ENCODE measurements at places on chromosomes 7 and 10.

DNA sequence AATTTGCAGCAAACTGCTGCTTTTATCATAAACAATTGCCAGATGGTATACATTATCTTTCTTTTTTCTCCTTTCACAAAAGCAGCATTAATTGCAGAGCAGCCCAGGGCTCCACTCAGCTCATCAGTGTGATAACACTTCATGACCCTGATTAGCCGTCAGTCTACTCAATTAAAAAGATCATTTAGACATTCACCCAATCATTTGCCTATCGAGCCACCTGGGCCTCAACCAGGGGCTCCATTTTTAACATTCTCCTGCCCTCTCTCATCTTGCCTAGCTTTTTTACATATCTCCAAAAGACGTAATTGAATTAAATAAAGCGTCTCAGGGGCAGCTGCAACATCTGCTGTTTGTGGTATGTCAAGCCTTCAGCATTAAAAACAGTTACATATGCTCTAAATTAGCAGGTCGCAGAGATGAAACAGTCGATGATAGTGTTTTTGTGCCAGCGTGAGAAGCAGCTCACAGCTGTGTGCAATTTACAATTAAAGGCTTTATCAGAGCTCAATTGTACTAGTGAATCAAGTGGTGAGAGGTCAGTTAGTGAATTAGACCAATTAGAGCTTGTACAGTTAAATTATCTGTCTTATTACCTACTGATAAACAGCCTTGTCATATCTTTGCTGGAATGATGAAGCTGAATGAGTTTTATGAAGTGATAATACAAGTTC is 522.5 kb downstream of the ETV1 start:
- no peak for DNase-seq

GRCh38 chr10:78551184-78552005 is 517.4 kb upstream of the ZMIZ1 start:
- no peak for DNase-seq

- DNase-seq, result no peak
Measured at GRCh38 chr10:127067542-127068194, 128.7 kb downstream of the INSYN2A start.

DNA sequence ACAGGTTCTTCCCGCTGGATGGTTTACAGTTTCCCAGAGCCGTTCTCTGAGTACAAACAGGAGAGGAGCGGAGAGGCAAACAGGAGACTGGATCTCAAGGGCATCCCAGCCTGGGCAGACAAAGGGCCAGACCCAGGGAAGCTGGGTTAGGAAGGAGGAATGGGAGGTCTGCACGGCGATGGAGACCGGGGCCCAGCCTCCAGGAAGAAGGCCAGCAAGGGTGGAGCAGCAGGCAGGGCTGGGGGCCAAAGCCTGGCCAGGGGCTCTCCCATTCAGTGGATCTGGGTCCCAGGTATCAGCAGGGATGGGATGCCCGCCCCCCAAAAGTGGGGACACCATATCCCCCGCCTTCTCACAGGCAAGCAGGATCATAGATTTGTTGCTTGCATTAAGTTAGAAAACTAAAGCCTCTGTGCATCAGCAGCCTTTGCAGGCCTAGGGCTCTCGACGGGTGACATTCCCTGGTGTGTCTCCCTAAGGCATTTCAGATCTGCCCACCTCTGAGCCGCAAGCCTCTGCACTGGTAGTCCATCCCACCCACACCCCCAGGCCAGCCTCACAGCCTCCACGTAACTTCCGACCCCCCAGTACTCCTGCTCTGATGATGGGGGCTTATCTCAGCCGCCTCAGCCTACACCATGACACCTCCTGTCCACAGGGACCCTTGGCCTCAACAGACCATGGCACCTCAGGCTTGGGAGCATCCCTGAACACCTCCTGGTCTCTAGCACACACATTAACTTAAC is 59.9 kb downstream of the TNS3 start:
- DNase-seq, result no peak

DNA sequence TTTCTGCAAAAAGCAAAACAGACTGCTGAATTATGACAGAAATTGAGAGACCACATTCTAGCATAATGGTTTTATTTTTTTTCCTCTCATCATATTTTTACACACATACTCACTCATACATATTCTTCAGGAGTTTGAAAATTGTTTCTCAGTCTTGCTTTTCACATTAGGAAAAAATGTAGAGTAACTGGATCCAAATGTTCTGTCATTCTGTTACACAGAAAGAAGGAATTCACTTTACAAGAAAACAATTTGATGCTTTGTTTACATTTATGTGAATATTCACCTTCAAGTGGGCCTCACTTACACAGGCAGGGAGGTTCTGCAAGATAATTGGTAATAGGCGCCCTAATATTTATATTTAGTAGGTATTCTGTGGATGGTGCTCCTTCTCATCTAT is 82.0 kb downstream of the ARL4A start:
- DNase-seq, result no peak

DNA sequence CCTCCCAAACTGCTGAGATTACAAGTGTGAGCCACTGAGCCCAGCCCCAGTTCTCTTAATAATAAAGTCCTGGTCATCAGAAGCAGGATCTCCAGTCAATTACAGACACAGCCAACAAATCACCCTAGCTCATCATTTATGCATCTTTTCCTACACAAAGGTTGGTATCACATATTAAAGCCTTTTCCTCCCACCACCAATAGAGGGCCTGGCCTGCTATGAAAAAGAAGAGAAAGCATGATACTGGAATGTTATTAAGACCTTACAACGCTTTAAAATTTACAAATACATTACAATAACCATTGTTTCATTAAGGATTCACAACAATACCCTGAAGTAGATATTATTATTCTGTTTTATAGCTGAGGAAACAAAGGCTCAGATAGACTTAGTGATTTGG is 25.9 kb downstream of the VAX1 start:
- DNase-seq, result no peak

DNA sequence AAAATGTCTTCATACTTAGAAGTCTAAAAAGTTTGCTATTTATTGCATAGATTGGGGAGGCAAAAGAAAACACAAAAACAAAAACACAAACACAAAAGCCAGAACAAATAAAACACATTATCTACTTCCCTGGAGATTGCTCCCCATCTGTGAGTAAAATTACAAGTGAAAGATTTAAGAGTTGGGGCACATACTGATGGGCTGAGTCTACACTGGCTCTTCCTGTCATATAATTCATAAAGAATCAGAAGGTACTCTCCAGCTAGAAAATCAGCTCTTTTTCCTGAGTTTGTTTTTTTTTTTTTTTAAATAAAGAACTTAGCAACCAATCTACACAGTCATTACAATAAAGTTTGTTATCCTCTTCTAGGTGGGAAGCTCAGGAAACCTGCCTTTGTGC is 192.4 kb upstream of the LRRN3 start:
- no peak for DNase-seq

DNA sequence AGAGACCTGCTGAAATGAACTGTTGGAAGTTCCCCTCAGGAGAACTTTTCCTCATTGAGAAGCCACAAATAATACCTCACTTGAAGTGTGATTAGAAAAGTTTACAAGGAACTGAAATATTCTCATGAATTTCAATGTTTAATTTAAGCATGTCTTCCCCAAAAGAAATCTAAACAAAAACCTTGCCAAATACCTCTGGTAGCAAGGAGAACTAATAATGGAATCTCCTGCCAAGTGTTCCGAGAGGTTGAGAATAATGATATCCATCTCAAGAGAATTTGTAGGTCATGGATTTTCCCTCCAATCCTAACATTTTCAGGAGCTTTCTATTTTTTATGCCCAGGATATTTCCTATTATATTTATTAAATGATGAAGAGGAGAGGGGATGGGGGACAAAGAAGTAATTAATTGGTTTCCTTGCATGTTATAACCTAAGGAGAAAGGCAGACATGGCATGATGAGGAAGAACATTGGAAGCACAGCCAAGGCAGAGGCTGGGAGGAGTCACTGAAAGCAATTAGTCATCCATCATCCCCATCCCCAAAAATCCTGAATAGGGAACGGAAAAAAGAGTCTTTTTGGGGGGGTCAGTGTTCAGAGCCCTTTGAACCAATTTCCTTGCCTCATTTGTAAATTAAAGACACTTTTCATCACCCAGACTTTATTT is 93.6 kb upstream of the IL6 start:
- no peak for DNase-seq

DNA sequence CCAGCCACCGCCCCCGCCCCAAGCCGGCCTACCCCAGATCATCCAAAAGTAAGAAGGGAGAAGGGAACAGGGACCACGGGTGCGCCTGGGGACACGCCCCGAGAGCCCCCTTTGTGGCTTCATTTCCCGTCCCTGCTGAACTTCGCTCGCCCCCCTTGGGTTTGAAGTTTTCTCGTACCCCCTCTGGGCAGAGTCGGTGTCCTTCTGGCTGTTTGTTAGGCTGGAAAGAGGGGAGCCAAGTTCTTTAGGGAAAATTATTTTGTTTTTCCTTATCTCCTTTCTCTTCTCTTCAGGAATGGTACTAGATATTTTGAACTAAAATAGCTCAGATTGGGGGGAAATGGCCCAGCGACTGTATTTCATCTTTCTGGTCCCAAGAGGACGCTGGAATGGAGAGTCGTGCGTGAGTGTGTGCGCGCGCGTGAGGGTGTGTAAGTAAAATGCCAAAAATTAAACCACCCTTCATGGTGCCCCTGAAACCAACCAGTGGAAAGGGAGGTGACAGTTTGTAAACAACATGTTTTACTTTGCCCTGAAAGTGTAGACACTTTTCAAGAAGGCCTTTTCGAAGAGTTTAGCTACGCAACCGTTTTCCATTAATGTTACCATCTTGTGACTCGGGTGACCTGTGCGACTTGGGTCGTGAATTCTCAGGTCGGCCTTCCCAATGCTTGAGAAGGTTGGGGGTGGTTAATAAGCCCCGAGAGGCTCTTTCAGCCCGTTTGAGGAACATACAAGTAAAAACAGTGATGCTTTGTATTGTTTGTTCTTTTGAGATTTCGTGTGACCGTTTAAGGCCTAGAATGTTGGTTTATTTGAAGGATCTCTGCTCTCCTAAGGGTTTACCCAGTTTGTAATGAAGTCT is 694 bp downstream of the RBM20 start:
- no peak for DNase-seq

GRCh38 chr10:99999319-100000108 is 10.2 kb downstream of the DNMBP start:
- DNase-seq, result no peak

DNA sequence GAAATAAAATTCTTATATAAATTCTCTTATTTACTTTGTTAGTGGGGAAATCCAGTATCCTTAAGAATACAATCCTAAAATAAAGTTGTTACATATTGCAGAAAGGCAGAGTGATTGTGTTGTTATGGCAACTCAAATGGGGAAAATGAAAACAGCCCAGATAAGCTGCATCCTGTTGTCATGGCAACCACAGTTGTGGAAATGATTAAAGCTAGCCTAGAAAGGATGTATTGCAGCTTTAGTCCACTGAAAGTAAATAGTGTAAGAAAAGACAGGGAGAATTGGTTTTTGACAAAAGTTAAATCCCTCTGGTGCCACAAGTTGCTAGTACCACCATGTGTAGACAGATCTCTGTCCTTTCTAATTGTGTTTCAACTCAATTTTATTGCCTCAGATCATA is 43.2 kb downstream of the BTRC start:
- DNase-seq, result no peak

DNA sequence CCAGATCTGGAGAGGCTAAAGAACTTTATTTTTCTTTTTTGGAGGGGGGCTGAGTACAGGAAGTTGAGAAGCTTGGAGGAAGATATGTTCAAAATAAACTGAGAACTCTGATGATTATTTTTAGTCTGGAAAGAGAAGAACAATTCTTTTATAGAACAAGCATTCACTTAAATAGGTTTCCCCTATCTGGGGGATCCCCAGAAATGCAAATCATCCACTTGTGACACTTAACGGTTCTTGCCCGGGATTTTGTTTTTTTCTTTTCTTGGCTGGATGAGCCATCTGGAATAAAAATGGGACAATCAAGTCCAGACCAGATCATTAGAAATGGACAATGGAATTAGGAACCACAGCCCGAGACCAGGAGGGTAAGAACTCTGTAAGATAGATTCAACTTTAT is 95.9 kb upstream of the EGR2 start:
- DNase-seq, result no peak

DNA sequence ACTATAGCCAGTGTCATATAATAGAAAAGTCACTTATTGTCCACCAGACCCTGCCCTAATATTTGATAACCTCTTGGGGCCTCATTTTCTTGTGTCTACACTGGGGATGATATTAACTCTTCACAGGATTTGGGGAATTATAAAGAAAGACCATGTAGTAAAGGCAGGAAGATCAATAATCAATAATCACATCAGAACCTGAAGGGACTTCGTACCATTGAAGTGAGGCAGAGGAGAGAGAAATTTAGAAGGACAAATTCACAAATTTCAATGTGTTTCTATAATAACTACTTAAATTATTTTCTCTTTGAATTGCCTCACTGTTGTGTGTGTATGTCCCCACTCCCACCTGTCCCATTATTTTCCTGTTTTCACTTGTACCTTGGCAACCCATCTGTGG is 10.7 kb upstream of the SGMS1 start:
- no peak for DNase-seq

DNA sequence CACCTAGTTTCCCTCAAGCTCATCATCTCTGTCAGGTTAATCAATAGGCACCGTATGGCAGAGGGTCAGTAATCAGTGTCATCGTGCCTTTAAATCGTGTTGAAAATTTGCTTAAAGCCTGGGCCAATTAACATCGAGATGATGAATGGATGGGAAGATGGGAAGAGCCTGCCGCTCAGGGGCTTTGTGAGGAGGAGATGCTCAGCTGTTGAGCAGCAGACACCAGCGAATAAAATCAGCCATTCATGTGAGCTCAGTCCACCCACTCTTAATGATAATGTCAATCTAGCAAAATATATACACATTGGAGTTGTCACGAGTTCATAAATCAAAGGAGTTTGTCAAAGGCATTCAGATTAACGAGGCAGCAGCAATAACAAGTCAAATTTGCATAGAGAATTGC is 97.7 kb downstream of the BTRC start:
- no peak for DNase-seq

GRCh38 chr7:120723465-120724385 is 134.2 kb downstream of the TSPAN12 start:
- no peak for DNase-seq

DNA sequence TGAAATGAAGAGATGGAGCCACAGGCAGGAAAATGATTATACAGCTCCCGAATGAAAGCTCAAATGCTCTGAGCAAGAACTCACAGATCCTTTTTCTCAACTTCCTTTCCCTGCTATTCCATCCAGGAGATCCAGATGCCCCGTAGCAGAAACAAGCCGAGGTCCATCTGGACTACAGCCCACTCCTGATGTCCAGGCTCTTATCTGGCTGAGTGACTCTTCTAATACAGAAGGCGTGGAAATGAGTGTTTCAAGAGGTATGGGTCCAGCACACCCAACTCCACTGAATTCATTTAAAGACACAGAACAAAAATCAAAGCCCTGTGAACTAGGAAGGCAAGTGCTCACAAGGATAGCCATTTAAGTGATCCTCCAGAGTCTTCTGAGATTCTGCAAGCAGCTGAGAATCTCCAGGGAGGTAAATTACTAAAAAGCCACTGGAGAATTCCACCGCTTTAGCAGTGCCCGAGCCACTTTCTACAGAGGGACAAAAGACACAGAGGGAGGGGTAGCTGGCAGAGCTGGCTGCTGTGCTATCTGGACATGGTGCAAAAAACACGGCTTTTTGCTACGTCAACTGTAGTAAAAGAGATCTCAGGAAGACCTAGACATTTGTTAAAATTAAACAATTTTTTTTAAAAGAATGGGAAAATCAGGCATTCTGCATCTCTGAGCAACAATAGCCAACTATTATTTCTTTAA is 24.5 kb downstream of the FAM171A1 start:
- no peak for DNase-seq

GRCh38 chr10:32713560-32713959 is 244.5 kb downstream of the ITGB1 start:
- DNase-seq, result no peak

- no peak for DNase-seq
Measured at GRCh38 chr7:135755351-135755753, 6.7 kb upstream of the FAM180A start.

GRCh38 chr7:2007551-2007950 is 225.2 kb downstream of the MAD1L1 start:
- DNase-seq, result no peak

Measured in activated T-helper 1 cell treated with Interleukin-2 at 50 U/mL for 16 hours (primary cell).